CD4-positive, alpha-beta T cell treated with Interleukin-4 for 4 hours (primary cell): ENCODE measurements at places on chromosomes 16 and 17.
A peak's percentile ranks its signal among the peaks of the same experiment; 100 is the strongest.

- DNase-seq = no peak
These were observed 29.2 kb downstream of the DDX19A start for GRCh38 chr16:70375636-70376611.

DNA sequence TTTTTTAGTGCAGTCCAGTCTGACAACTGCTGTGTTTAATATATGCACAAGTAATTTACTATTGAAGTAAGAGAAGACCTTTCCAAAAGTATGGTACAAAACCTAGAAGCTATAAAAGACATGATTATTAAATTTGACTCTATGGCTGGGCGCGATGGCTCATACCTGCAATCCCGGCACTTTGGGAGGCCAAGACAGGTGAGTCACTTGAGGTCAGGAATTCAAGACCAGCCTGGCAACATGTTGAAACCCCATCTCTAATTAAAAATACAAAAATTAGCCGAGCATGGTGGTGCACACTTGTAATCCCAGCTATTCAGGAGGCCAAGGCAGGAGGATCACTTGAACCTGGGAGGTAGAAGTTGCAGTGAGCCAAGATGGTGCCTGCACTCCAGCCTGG lies 41.4 kb upstream of the VWA3A start:
- no peak for DNase-seq

DNA sequence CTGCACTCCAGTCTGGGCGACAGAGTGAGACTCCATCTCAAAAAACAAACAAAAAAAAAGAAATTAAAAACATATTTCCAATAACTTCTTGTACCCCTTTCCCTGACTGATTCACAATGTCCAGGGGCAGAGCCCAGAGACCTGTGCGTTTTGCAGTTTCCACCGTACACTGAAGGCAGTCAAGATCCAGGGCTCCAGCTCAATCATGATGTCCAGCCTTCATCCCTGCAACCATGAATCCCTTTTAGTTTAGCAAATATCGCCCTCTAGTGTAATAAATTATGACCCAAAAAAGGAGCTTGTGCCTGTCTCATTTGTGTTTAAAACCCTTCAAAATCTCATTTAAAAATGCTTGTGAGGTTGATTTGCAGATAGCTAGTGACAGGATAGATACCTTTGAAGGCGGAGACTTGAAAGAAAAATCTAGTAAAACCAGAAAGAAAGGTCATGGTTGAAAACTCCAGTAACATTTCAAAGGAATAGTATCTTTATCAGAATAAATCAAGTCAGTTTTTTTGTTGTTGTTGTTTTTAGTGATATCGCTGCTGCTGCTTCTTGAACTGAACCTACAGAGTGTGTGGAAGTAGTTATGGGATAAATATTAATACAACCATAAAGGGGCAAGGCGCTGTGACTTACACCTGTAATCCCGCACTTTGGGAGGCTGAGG lies 3.7 kb upstream of the ERN1 start:
- DNase-seq = peak; percentile 73

- no peak for DNase-seq
These were observed 16.2 kb downstream of the CYGB start for GRCh38 chr17:76521262-76521661.

DNA sequence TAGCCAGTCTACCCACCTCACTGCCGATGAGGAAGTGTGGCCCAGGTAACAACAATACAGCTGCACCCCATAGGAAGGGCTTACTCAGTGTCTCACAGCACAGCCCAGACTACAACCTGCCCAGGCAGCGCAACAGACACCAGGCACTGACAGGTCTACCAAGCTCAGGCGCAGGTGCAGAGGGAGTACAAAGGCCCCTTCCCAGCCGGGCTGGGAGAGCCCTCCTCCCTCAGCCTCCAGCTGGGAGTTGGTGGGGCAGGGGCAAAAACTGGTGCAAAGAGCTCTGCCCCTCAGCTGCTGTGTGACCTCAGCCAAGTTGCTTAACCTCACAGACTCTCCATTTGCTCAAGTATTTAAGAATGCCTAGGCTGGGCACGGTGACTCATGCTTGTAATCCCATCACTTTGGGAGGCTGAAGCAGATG lies 112.6 kb upstream of the LHX1 start:
- DNase-seq = no peak
